Panc1 (cell line): ENCODE measurements at places on chromosomes 2 and 18.

DNA sequence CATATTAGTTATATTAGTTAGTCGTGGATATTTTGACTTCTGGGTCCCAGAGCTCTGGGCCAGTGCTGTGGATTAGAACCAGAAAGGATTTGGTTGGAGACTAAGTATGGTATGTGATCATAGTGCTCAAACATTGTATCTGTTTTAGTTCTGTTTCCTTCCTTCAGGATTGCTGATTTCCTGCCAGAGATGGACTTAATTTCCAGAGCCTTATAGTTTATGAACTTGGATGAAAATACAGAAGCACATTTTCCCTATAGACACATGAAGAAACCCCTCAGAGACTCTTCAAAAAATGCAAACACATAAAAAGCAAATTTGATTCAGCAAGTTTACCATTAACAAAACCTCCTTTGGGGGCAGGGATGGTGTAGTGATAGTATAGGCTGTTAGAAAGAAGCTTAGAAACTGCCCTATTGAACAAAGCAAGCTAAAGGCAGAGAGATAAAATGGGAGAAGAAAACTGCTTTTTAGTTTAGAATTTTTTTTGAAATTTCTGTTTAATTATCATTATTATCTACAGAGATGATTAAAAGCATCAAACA is 88.7 kb upstream of the EFEMP1 start:
- DNase-seq: no peak

- DNase-seq: no peak
Observed at GRCh38 chr18:79918615-79919011, 32.8 kb downstream of the SLC66A2 start.

DNA sequence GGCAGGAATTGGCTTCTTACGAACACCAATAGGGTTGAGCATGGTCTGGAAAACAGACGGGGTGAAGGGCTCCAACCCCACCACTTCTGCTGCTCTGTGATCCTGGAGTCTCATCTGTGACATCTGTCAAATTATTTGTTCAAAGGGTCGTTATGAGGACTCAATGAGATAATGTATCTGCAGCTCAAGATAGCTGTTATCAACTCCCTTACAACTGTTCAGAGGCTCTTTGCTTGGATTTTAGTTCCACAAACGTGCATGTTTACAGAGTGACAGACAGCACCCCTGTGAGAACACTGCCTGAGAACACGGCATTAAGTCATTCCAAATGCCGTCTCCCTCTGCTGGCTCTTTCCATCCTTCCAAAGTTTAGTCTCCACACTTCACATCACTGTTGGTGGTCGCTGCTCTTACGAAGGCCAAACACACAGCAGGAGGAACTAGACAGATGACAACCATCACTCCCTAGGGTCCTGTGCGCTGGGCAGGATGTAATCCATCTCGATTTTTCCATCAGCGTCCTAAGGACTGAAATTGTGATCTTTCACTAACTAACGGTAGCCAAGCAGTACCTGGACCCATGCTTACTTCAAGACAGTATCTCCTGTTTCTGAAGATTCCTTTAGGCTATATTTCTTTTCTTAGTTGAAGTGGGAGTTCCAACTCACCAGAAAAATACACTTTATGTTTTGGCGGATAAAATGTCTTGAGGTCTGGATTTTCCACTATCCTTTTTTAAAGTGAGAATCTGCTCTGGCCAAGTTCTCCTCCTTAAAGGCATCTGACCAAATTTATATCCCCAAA is 220.3 kb downstream of the ANAPC1 start:
- DNase-seq: no peak

- no peak for DNase-seq
Observed at GRCh38 chr2:197293252-197294007, 17.1 kb downstream of the ANKRD44 start.

DNA sequence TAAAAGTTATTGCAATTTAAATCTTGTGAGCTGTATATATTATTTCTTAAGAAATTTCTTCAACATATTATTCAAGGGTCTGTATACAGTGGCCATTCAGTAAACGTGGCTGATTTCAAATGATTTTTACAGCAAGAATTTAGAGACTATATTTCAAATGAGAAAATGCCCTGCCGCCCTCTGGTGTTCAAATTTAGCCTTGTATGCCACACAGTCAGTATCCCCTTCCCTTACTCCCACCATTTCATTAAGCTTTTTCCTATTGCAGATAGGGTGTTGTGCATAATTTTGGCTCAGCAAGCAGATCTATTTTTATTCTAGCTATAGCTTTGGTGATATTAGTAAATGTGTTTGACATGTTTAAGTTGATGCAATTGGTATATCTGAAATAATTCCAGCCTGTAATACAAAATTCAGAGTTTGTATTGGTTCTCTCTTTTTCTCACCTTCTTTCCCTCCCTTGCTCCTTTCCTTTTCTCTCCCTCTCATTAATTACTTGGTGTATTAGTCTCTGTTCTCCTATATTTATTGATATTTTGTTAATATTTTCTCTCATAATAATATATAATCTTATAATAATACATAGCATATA is 22.8 kb upstream of the SCN7A start:
- no peak for DNase-seq

GRCh38 chr18:74533666-74534065 is 634 bp upstream of the CNDP1 start:
- no peak for DNase-seq

DNA sequence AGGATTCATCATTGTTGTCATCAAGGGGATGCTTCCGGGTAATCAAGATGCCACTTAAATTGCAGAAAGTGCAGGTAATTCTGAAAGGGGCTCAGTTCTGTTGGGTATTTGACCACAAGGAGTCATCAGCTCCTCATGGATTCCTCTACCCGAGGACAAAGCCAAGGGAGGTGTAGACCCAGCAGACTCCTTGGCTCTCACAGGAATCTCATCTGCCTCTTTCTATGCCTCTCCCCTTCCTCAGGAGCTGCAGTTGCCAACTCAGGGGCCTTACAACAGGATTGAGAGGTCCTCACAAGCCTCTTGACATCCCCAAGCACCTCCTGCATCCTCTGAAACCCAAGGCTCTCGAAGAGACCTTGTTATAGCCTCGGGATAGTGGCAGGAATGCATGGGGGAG is 44.0 kb downstream of the ITGB6 start:
- DNase-seq: no peak

DNA sequence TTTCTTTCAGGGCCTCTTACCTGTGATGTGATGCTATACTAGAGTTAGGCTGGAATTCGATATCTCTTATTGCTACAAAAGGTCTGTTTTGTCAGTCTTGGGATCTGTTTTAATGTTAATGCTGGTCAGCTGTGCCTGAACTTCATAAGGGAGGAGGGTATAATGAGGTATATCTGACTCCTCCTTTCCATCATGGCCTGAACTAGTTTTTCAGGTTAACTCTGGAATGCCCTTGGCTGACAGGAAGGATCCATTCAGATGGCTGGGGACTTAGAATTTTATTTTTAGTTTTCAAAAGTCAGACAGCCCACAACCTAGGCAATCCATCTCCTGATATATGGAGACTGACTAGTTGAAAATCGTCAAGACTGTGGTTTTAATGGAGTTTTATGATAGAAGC is 35.9 kb upstream of the TBC1D8 start:
- no peak for DNase-seq

DNA sequence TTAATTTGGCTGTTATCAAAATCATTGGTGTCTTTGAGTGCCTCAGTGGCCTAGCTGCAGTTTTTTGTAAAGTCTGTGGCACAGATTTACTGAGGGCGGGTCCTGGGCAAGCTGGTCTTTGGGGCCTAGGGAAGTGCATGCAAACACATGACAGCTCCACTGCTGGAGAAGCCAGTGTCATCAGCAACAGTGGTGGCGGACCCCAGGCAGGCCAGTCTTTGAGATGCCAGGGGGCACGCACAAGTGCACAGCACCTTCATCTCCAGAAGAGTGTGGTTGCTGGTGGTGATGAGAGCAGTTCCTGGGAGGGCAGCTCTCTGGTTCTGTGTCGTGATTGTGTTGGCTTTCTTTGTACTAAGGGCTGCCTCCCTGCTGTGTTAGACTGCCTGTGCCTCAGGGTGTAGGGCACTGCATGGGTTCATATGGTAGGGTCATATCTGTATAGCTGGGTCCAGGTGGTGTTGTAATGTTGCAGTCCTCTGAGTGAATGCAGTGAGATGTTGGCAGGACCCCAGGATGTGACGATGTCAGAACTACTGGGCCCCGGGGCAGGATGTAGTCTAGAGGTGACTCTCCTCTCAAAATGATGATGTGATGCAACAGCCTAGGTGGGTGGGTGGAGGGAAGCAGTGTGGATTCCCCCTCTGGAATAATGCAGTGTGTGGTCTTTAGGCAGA is 646.7 kb upstream of the CDH2 start:
- no peak for DNase-seq
